MG63 (cell line): ENCODE measurements at places on chromosomes 5 and 9. TPM values are rescaled to one million over a fixed set of nuclear protein-coding genes. Genes with fewer than 3 reads are reported as not detected.

PARP8 gene
- 0.25 and 0.66 TPM in 2 replicates for total RNA-seq

FGFR4 gene
- total RNA-seq: 51.3 and 96.6 TPM in 2 replicates

LRRC19 gene
- total RNA-seq: not detected in 2 replicates

BAAT gene
- 0.13 TPM in 1 of 2 replicates, not detected in the other for total RNA-seq

OLFML2A gene
- total RNA-seq: 0.20 and 1.5 TPM in 2 replicates
